Mammary epithelial cell (primary cell): ENCODE measurements at places on chromosomes 2 and 18. TPM values are rescaled to one million over a fixed set of nuclear protein-coding genes. Genes with fewer than 3 reads are reported as not detected.
A peak's percentile ranks its signal among the peaks of the same experiment; 100 is the strongest.

DNA sequence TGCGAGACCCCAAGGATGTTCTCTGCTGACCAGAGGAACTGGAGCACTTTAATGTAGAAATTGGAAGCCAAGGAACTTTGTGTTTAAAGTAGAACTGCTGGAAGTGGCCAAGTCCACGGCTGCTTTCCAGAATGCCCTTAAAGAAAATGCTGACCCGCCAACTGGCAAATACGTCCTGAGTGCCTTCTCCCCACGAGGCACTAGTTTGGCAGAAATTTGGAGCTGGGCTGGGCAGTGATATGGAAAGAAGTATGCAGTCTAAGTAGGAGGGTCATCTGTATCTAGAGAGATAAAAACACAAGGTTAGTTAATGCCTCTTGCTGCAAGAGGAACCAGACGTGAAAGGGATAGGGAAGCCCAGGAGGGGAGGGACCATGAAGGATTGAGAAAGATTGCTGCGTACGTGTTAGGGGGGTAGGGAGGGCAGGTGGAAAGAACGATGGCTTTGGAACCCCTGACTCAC is 59.3 kb upstream of the RFX8 start:
- DNase-seq = no peak

GRCh38 chr2:191479680-191480023 is 198.3 kb upstream of the NABP1 start:
- DNase-seq = no peak

Gene MC2R
- total RNA-seq = not detected in 2 replicates

Gene RGPD5
- total RNA-seq = 47.2 TPM

- peak; percentile 42 for DNase-seq
Measured at GRCh38 chr2:69196327-69197117, 183.5 kb downstream of the ANTXR1 start.

DNA sequence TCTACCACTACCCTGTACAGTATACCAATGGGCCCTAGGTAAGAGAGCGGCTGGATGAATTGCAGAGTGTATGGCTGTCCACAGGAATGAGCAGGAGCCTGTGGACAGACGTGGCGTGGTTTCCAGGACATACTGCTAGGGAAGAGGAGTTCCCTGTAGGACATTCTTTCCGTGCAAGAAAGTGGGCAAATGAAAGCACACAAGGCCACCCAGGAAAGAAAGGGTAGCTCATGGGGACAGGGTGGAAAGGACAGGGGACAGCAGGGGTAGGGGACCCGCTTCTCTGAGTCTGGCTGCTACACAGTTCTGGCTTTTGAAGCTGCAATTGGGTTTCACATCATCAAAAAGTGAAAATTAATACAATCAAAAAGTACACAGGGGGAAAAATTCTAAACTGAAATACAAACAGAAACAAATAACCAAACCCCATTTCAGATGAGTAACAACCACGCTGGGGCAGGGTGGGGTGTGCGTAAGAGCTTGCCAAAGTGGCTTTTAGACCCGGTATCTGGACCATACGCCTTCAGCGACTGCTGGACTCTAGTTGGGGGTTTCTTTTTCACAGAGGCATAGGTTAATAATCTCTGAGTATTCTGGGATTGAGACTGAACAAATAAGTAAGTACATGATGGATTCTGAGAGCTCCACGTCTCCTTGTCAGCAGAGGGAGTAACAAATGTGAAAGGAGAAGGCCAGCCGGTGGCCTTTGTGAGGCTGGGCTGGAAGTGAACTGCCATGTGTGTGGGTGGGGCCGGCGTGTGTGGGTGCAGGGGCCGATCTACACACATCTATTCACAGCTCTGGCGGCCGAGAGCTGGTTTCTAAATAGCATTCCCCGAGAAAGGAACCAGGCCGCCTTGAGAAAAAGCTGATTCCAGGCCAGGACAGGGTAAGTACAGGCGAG is 84.0 kb downstream of the HDAC4 start:
- no peak for DNase-seq

Gene SCN3A
- total RNA-seq = not detected

DNA sequence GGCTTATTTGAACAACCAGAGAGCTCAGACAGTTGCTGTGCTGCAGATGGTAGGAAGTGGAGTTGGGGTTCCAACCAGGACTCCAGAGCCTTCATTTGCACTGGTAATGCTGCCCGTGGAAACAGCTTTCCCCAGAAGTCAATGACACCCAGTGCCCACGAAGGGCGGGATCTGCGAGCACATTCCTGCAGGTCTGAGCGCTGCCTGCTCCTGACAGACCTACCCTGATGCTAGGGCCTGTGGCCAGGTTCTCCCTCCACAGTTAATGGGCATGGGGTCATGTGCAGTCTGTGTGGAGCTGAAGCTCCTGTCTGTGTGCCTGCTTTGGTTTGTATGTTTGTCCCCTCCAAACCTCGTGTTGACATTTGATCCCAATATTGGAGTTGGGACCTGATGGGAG is 299.0 kb upstream of the HS6ST1 start:
- DNase-seq = no peak

- DNase-seq = no peak
Measured at GRCh38 chr2:230873661-230874401, 9.1 kb downstream of the ITM2C start.

GRCh38 chr2:184041777-184042176 is 556.6 kb upstream of the ZNF804A start:
- DNase-seq = no peak

Gene TET3
- total RNA-seq = 12.6 and 14.9 TPM in 2 replicates

DNA sequence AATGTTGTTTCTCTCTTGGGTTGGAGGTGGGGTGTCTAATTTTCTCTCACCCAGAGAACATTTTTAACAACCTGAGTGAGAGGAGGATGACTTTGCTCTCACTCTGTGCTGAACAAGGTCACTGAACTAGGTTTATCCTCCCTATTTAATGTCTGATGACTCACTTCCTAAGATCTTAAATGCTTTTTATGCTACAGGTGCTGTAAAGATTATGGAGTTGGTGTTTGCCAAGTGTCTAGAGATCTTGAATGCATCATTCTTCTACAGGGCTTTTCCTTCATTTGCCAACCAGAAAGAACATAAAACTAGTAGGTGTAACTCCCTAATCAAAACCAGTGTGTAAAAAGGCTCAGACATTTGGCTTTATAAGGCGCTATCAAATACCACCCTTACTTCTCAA is 350.5 kb upstream of the ETAA1 start:
- peak; percentile 14 for DNase-seq

DNA sequence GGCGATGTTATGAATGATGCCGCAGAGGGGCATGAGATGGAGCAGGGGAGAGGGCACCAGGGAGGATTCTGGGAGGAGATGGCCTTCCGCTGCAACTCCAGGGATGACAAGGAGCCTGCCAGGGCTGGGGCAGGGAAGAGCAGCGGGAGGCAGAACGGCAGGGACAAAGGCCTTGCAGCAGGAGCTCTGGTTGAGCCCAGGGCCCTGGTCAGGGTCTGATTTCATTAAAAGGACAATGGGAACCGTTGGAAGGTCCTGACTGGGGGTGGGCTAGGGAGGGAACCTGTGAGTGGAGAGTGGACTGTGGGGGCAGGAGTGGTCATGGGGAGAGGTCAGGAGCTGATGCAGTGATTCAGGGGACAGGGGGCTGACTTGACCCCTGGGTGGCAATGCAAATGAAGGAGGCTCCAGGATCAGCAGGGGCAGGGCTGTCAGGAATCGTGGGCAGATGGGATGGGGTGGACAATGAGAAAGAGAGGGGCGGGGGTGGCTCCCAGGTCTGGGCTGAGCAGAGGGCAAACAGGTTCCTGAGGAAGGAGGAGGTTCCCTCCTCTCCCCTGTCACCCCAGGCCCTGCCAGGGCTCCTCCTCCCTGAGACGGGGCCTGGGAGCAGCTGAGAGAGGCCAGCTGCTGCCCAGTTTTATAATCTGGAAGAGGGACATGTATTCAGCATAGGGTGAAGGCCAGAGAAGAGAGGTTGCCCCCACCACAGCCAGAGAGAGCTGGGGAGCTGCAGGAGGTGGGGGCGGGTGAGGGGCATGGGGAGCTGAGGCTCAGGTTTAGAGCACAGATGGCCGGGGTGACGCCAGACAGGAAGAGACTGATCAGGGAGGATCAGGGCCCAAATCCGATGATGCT is 7.3 kb upstream of the DUSP2 start:
- DNase-seq = no peak

DNA sequence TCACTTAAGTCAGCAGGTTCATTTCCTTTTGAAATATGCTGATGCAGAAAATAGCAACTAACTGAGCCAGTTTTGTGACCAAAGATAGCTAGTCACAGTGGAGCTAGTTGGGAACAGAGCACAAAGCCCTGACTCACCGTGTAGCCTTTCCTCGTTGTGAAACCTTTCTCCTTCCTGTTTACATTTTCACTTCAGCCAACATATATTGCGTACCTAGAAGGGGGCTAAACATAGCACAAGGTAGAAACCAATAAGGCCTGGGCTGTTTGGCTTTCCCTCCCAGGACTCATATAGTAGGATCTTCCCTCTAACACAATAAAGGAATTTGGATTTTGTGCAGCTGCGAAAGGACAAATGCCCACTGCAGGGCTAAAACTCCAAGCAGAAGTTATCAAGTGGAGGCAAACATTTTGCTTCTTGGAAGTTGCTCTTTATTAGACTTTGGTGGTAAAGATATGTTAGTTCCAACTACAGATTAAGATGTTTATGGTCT is 24.5 kb upstream of the LPIN2 start:
- peak; percentile 72 for DNase-seq

Gene PROKR1
- total RNA-seq = not detected in 2 replicates

GRCh38 chr2:57920342-57920939 is 126.2 kb upstream of the VRK2 start:
- DNase-seq = no peak

DNA sequence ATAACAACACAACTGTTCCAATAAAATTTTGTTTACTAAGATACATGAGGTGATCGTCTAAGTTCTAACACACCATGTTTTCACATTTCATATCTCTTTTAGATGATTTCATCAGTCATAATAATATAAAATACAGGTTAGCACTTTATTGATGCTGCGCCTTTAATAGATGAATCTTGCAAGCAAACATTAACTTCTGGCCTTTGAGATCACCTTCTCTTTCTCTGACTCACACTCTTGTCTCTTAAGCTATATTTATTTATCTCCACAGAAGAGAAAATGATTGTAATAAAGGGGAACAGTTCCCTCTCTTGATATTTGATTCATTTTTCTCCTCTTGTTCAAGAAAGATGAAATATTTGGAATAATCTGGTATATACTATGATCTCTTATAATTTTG is 603.3 kb upstream of the POU3F3 start:
- DNase-seq = no peak

- DNase-seq = no peak
Measured at GRCh38 chr2:180446492-180446891, 439.4 kb upstream of the CWC22 start.

DNA sequence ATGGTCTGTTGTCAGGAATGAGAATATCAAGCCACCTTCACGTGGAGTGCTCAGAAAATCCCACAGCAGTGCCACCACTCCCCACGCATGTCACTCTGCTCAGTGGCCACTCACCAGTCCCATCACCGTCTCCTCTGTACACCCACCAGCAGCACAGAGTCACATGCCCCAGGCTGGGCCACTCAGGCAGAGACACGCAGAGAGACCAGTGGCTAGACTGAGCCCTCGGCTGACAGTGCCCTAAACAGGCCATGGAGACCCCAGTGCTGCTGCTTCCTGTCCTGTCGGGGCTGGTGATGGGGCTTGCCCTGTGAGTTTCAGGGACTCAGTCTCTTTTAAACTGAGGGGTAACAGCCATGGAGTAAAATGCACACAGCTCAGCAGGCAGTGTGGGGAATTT is 25.9 kb downstream of the ODC1 start:
- no peak for DNase-seq

- no peak for DNase-seq
Measured at GRCh38 chr18:33507019-33507418, 66.5 kb upstream of the CCDC178 start.

Gene NPAS2
- 81.3 and 93.7 TPM in 2 replicates for total RNA-seq

GRCh38 chr18:36977121-36977520 is 148.2 kb downstream of the KIAA1328 start:
- no peak for DNase-seq

GRCh38 chr2:147003081-147003480 is 841.7 kb upstream of the ACVR2A start:
- no peak for DNase-seq

Gene GRP
- total RNA-seq = not detected

GRCh38 chr2:118823633-118824032 is 23.8 kb downstream of the EN1 start:
- DNase-seq = no peak

DNA sequence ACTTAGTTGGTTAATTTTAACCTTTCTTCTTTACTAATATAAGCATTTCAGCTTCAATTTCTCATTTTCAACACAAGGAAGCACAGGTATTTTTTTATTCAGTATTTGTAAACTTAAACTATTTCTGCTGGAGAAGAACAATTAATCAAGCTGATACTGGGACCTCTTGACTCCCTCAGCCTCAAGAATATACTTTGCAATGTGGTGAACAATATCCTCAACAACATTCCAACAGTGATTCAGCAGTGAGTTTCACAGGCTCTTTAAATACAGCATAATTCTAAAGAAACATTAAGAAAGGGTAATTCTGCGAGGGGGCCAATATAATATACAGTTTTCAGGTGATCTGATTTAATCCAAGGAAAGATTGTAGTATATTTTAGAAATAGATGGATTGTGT is 10.0 kb downstream of the RAPGEF4 start:
- peak; percentile 16 for DNase-seq

DNA sequence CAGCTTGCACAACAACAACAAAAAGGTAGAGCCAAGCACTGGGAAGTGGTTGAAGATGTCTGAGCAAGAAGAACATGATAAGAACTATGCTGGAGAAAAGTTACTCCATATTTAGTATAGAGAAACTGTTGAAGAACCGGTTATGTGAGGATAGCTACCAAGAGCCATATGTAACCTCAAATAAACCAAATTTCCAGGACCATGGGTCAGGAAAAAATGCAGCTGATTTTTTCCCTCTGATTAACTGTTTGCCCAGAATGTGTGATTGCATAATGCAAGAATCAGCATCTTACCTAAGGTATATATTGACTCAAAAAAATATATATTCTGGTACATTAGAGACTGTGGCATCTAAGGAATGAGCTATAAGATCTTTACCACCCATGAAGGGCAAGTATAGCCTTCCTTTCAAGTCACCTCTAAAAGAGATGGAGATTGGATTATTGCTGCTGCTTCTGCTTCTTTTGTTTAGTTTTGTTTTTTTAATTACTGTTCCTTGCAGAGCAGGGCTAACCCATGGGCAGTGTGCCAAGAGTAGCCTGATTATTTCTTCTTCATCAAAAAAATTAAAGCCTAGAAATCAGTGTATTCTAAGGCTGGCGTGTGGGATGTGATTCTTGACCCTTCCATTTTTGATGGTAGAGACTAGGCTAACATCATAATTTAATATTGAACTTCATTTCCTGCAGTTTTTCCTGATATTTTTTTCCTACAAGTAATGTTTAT is 76.9 kb upstream of the MAP3K20 start:
- peak; percentile 64 for DNase-seq

- DNase-seq = no peak
Measured at GRCh38 chr18:35118641-35119040, 77.4 kb downstream of the MAPRE2 start.

- DNase-seq = no peak
Measured at GRCh38 chr18:48959921-48960920, 9.5 kb upstream of the SMAD7 start.
